ENCODE measurements at places on chromosomes 2 and 18.

- no peak for DNase-seq
These were observed 360.4 kb upstream of the KCNH7 start for GRCh38 chr2:163198972-163199371.

DNA sequence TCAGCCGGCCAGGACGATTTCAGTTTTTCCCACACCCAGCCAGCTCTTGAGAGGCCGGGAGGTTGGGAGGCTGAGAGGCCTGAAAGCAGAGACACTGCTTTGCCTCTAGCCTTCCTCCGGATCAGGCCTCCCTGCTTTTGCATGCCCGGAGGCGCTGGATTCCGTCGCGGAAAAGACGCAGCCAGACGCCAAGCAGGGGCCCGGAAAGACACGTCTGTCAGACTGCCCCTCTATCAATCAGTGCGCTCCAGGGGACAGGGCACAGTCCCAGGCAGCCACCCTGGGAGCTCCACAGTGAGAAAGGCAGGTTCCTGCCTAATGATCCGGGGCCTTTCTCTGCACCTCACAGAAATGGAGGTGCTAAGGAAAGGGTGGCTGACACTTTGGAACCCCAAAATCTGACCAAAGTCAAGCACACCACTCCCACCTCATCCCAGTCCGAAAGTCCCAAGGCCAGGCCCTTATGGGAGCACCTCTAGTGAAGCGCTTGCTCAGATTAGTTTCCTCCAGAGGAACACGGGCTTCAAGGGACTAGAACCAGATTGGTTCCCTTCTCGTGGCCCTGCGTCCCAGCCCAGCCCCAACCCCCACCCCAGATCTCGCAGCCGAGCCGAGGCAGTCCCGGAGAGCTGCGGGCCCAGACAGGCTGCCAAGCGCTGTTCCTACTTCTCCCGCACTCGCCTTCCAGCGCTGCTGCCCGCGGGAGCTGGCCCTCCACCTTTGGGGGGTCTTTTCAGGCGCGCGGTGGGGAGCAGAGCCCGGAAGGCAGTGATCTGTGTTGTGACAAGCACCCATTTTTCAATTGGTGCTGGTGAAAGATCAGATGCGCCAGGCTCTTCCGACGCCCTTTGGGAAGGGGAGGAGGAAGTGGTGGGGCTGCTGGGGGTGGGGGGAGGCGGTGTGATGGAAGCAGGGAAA lies 5.0 kb downstream of the DLX1 start:
- no peak for DNase-seq

- DNase-seq = peak; percentile 31
These were observed 1.3 kb downstream of the TAF1B start for GRCh38 chr2:9844576-9844975.

GRCh38 chr2:214604861-214605260 lies 194.0 kb downstream of the VWC2L start:
- DNase-seq = no peak

GRCh38 chr2:10132596-10132995 lies 10.1 kb downstream of the RRM2 start:
- DNase-seq = no peak

DNA sequence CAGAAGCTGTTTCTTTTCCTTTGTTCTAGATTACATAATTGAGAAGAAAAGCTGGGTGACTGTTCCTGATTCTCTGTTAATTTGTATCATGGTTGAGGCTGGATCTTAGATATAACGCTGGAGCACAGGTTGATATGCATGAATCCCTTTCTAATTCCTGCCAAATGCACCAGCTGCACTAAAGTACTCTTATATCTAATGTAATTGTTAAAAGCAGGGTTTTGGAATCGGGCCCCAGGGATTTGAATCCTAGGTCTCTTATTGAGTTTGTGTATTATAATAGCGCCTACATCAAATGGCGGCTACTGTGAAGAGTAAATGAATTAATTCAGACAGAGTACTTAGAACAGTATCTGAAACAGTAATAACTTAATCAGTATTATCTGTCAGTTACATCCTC lies 80.4 kb downstream of the MC4R start:
- DNase-seq = no peak

DNA sequence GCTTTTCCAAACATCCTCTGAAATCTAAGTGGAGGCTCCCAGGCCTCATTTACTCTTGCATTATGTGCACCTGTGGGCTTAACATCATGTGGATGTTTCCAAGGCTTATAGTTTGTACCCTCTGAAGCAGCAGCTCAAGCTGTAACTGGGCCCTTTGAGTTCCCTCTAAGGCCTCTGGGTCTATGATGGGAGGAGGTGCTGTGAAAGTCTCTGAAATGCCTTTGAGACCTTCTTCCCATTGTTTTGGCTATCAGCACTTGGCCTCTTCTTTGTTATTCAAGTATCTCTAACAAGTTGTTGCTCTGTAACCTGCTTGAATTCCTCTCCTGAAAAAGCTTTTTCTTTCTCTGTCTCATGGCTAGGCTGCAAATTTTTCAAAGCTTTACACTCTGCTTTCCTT lies 58.1 kb upstream of the MYT1L start:
- DNase-seq = no peak

Measured in HFF-Myc (cell line).